ENCODE measurements at places on chromosomes 6 and 20. TPM values are rescaled to one million over a fixed set of nuclear protein-coding genes. Genes with fewer than 3 reads are reported as not detected.

Gene ZKSCAN3
- 12.0 TPM for total RNA-seq

Gene TXLNB
- total RNA-seq: 2.0 TPM

Gene SCUBE3
- 5.6 TPM for total RNA-seq

Gene CPNE1
- 99.0 TPM for total RNA-seq

Gene CCDC170
- total RNA-seq: 6.8 TPM

Gene HLA-DOA
- total RNA-seq: 26.1 TPM

Gene TPD52L1
- 421 TPM for total RNA-seq

Gene ENPP3
- 69.7 TPM for total RNA-seq

Gene BTN1A1
- total RNA-seq: not detected

Gene ZSWIM3
- total RNA-seq: 7.7 TPM

Gene TNFRSF6B
- 3.2 TPM for total RNA-seq

Gene PCK1
- 0.06 TPM for total RNA-seq

Gene HLA-DOB
- 0.63 TPM for total RNA-seq

Gene VGLL2
- total RNA-seq: not detected

Gene SAMD3
- 4.3 TPM for total RNA-seq

Gene DCBLD1
- 6.1 TPM for total RNA-seq

Gene HUS1B
- total RNA-seq: 0.72 TPM

Gene MCM8
- 9.3 TPM for total RNA-seq

Gene OOEP
- total RNA-seq: not detected

Gene SIRPG
- not detected for total RNA-seq

Gene MOXD1
- total RNA-seq: 54.0 TPM

Gene SYCP2L
- total RNA-seq: 0.36 TPM

Gene SLC26A8
- 0.11 TPM for total RNA-seq

Gene TTLL9
- total RNA-seq: not detected

Gene LAMA5
- total RNA-seq: 2.3 TPM

Gene FOXA2
- total RNA-seq: not detected

Gene CHRNA4
- total RNA-seq: not detected

Gene CNKSR3
- 10.7 TPM for total RNA-seq

Gene TRIM39
- 9.8 TPM for total RNA-seq

All from adrenal gland (tissue), 19 donors.